ENCODE measurements at places on chromosomes 13 and 19.

- ATAC-seq: no peak
Observed at GRCh38 chr13:48586591-48587103, 53.8 kb upstream of the RCBTB2 start.

DNA sequence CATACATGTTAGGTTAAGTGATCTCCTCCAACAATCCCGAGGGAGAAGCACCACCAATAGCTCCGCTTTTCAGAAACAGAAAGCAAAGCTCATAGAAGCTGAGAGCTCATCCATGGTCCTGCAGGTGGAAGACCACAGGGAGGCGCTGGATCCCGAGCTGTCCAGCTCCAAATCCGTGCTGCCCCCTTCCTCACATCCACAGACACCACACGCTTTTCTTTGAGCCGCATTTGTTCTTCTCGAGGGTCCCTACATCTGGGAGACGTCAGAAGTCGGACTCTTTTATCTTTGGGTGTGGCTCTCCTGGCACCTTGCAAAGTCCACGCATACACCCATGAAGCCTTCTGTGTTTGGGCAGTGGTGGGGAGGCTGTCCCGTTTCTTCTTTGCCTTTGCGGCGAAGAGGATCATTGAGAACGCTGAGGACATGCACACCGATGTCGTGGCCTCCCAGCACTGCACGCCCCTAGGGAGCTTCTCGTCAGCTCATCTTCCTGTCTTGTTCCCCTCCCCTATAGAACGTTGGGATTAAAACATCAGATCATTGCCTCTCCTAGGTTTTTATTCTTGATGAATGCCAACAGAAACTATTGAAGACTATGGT is 184.8 kb downstream of the TEX29 start:
- no peak for ATAC-seq

- no peak for ATAC-seq
Observed at GRCh38 chr13:33328701-33329100, 43.1 kb upstream of the STARD13 start.

DNA sequence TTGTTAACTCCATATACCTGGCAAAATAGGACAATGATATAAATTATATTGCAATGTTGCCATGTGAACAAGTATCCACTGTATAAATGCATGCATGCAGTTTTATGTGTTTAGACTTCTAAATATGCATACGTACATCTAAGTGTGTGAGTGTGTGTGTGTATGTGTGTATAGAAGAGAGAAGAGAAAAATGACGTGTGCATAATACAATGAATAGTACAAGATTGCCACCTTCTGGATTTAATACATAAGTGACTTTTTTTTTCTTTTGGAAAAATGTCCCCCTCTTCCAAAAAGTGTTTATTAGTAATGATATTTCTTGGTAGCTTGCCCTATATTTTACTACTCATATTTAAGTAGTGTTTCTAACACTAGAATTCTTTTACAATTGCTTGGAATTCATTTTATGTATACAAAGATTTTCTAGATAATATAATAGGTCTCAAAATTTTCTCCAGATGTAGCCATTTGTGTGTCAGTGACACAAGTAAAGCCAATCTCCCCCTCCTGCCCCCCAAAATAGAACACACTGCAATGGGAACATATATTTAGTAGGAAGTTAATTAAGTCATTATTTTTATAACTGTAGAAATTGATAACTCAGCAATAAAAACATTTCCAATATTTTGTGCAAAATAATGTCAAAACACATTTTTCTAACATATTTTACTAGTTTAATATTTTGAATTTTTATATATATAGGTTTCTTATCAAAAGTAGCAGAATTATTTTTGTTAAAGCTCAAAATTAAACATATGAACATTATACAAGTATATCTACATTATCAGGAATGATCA is 783.3 kb upstream of the ATXN8OS start:
- ATAC-seq: no peak

- no peak for ATAC-seq
Observed at GRCh38 chr19:38743394-38744297, 628 bp downstream of the CAPN12 start.

- ATAC-seq: no peak
Observed at GRCh38 chr13:79309690-79310089, 96.4 kb downstream of the RBM26 start.

DNA sequence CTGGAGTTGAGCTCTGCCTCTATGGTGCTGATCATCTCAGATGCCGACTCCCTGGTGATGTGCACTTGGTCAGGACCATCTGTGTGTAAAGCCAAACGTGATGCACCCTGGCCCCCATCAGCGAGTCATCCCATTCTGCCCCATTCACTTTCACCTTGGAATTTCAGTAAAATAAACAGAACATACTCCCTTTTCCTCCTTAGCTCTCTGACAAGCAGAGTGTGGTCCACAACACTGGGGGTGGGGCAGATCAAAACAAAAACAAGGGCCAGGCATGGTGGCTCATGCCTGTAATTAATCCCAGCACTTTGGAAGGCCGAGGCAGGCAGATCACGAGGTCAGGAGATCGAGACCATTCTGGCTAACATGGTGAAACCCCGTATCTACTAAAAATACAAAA is 12.3 kb downstream of the CEACAM20 start:
- ATAC-seq: no peak

DNA sequence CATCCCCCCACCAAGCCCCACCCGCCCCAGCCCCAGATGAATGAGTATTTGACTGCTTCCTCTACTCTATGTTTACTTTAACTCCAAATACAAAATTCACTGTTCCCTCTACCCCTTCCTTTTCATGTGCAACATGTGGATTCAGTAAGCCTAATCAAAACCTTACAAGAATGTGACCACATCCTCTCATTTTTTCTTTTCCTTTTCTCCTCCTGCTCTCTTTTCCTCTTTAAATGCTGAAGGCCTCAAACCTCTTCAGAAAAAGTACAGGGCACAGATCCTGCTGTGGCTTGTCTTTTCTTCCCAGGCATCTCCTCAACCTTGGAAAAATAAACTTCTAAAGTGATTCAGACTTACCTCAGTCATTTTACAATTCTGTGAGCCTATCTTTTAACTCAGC is 119.0 kb downstream of the MYCBP2 start:
- no peak for ATAC-seq

GRCh38 chr19:7575434-7576040 is 20.1 kb upstream of the CAMSAP3 start:
- no peak for ATAC-seq

DNA sequence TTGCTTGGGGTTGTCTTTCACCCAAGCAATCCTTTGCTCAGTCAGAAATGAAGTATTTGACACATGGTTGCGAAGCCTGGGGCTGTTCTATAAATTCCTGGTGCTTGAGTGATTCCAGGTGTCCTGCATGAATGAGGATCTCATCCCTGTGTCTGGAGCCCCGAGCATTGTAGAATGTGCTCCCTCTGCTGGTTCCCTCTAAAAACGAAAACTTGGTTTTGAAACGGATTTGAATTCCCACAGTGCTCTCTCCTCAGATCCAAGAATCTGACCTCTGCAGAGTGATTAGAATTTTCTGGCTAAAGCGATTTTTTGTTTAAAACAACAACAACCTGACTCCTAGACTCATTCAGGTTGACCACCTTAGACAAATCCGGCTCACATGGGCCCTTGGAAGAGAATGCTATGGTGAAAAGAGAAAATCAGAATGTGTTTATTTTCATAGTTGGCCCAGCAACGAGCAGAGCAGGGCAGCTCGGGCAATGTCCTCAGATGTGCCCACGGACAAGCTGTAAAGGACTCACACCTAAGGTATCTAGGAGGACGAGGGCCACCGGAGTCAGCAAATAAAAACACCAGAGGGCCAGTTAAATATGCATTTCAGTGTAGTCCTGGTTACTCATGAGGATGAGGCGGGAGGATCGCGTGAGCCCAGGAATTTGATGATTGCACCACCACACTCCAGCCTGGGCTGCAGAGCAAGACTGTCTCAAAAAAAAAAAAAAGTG is 8.7 kb upstream of the ATP12A start:
- no peak for ATAC-seq

- no peak for ATAC-seq
Observed at GRCh38 chr13:93660391-93661063, 433.9 kb downstream of the GPC6 start.

- ATAC-seq: no peak
Observed at GRCh38 chr13:29481603-29482002, 113.9 kb downstream of the SLC7A1 start.

GRCh38 chr19:1251330-1252220 is 3.2 kb downstream of the MIDN start:
- no peak for ATAC-seq

GRCh38 chr13:80151016-80151415 is 189.9 kb downstream of the SPRY2 start:
- ATAC-seq: no peak

DNA sequence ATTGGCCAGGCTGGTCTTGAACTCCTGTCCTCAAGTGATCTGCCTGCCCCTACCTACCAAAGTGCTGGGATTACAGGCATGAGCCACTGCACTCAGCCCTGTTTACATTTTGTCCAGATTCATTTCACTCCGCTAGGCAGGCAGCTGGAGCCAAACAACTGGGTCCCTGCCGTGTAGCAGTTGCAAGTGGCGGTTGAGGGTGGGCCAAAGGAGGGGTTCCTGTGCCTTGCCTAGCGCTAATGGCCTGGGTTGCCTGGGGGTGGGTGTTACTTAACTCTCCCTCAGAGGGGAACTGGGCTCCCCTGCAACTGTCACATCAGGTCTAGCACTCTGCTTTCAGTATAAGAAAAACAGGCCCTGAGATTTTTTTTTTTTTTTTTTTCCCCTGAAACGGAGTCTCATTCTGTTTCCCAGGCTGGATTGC is 7.4 kb downstream of the ACP5 start:
- ATAC-seq: no peak

DNA sequence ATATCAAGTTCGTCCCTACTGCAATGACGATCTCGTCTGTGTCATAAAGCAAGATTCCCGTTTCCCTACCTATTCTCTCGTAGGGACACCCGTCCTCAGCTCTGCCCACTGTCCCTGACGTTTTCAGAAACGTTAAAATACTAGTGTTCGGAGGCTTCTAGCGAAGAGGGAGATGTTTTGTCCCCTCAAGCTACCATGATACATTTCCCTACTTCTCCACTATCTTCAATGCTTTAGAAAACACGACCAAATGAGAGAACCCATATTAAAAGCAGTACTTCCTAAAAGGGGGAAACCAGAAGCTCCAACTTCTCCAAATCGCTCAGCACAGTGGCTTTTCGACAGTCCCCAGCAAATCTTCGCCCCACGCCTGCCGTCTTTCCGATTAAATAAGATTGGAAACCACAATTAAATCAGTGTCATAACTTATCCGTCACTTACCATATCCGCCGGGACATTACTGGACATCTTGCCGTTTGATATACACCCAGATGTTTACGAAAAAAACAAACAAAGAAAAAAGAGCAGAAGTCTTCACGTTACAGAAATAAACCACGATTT is 1.3 kb downstream of the UBL3 start:
- ATAC-seq: no peak

GRCh38 chr13:113605866-113606438 is 21.4 kb downstream of the TFDP1 start:
- no peak for ATAC-seq

DNA sequence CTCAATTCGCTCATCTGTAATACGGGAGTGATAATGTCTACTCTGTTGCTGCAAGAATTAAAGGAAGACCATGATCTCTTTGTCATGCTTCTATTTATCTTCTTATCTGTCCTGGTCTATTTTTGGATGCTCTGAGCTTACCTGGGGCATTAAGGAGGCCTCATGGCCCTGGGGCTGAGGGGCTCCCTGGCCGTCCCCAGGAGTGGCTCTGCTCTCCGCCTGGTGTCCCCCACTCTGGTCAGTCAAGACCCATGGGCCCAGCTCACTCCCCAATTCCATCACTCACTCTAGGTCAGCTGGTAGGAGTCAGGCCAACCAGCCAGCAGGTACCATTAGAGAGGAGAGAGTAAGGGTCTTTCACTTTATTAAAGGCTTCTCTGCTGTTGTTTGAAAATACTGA is 1.1 kb upstream of the CHST8 start:
- no peak for ATAC-seq

DNA sequence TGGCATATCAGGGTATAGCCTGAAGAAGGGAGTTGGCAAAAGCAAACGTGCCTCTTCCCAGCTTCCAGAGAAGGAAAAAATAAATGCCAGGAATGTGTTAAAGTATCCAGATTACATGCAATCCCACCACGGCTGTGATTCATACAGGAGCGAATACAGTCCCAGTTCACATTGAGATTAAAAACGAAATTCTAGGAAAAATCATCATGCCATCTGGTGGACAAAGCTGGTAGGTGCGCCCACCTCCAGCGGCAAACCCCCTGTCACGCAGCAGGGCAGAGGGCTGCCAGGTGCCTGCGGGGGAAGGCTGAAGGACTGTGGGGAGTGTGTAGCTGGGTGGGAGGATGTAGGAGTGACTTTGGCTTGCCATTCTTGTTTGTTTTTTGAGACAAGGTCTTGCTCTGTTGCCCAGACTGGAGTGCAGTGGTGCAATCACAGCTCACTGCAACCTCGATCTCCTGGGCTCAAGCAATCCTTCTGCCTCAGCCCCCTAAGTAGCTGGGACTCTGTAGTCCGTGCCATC is 6.4 kb upstream of the DMWD start:
- ATAC-seq: peak; percentile 76

GRCh38 chr19:29381353-29382203 is 144.2 kb upstream of the VSTM2B start:
- ATAC-seq: no peak

GRCh38 chr19:5078182-5078581 is 109.3 kb downstream of the KDM4B start:
- ATAC-seq: no peak

DNA sequence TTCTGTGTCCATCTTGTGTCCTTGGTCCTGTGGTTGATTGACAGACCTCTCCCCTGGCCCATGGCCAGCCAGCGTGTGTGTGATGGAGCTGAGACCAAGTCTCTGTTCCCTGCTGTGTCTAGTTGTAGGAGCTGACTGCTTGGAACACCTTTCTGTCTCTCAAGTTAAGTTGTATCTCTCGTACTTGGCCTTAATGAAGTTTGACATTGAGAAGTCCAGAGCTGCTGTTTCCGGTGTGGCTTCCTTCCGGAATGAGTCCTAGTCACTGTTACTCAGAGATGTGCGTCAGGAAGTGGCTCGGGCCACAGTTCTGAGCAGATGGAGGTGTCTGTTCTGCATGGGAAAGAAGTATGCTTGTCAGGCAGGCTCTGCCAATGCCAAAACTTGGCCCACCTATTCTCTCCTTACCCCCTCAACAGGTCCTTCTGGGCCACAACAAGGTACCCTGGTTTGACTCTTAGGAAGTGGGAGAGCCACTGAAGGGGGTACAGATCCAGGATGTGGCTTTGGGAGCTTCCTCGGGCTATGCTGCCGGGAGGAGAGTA is 54.3 kb downstream of the GATAD2A start:
- peak; percentile 79 for ATAC-seq

GRCh38 chr19:22052644-22053013 is 345 bp downstream of the ZNF257 start:
- ATAC-seq: peak; percentile 33
